ENCODE measurements at places on chromosomes 4 and X. TPM values are rescaled to one million over a fixed set of nuclear protein-coding genes. Genes with fewer than 3 reads are reported as not detected.
A peak's percentile ranks its signal among the peaks of the same experiment; 100 is the strongest.

DNA sequence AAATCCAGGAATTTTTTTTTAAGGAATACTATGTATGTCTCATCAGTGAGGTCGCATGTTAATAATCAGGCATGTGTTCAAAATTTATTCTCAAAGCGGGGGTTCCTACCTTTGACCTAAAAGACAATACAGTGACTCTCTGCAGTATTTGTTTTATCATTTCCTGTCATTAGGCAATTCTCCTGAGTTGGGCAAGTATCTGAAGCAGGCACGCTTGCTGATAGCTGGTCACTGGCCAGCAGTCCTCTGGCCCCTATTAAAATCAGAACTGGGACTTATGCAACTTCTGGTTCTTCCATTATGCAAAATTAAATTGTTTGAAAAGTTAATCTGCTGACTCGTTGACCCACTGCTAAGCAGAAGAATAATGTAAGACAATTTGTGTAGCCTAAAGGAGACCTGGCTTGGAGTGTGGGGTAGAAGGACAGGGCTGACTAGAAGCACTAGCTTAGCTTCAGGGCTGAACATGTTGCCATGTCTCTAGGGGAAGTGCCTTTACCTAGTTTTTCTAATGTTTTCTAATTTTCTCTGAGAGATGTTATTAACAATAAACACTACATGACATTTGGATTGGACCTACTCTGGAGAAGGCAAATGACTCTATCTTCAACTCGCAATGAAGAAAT lies 36.0 kb upstream of the GABRA2 start:
- no peak for DNase-seq

The ZFP42 gene
- not detected for total RNA-seq

The GRID2 gene
- not detected for total RNA-seq

GRCh38 chr4:102824398-102824797 lies 3.0 kb downstream of the UBE2D3 start:
- no peak for DNase-seq

The ARMCX6 gene
- total RNA-seq = 35.0 TPM

DNA sequence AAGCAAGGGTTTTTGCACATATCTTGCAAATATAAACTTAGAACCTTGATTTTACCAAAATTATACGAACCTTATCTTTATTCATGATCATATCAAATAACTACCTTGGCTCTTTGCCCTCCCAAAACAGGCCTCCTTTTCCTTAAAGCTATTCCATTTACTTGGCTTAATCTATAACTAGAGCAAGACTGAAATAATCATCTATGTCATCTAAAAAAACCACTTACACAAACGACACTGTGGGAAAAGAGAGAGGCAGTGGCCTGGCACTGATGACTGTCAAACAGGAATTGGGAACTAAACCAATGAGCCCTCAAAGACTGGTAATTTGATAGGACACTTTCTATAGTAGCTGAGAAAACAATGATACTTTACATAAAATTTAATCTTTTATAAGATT lies 11.7 kb upstream of the PTPN13 start:
- peak; percentile 11 for DNase-seq

The TIMM17B gene
- total RNA-seq = 96.8 TPM

GRCh38 chr4:42331914-42332368 lies 65.3 kb upstream of the SHISA3 start:
- DNase-seq = no peak

GRCh38 chr4:77092975-77093374 lies 17.2 kb upstream of the CCNI start:
- DNase-seq = no peak

GRCh38 chr4:74105656-74106280 lies 6.8 kb upstream of the CXCL2 start:
- DNase-seq = no peak

- no peak for DNase-seq
Observed at GRCh38 chr4:167614866-167615265, 380.6 kb upstream of the SPOCK3 start.

- no peak for DNase-seq
Observed at GRCh38 chrX:72027914-72028307, 103.8 kb downstream of the RTL5 start.

- no peak for DNase-seq
Observed at GRCh38 chrX:68086709-68087108, 346.6 kb downstream of the OPHN1 start.

- no peak for DNase-seq
Observed at GRCh38 chr4:176654565-176655216, 138.0 kb downstream of the VEGFC start.

DNA sequence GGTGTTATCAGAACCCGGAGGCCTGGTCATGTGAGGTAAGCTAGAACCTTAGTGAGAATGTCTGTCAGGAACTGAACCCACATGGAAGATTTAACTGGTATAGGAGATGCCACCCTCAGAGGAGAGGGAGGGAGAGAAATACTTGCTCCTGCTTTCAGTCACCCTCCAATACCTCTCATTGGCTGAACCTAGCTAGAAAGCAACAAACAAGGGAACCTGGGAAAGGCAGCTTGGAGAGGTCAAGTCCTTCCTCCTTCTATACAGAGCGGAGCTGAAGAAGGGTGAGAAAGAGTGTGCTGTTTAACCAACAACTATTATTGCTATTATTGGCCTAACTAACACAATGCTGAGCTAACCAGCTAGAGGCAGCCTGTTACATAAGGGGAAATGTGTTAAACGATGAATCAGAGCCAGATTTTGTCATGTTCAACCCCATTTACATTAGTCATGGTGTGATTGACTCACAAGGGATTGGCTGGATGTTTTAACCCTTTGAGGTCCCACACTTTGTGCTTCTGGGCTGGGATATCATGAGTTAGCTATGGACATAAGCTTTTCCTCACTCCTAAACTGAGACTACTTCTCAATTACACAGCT lies 96.5 kb upstream of the ESX1 start:
- peak; percentile 23 for DNase-seq

GRCh38 chr4:16636912-16637630 lies 261.4 kb downstream of the LDB2 start:
- no peak for DNase-seq

DNA sequence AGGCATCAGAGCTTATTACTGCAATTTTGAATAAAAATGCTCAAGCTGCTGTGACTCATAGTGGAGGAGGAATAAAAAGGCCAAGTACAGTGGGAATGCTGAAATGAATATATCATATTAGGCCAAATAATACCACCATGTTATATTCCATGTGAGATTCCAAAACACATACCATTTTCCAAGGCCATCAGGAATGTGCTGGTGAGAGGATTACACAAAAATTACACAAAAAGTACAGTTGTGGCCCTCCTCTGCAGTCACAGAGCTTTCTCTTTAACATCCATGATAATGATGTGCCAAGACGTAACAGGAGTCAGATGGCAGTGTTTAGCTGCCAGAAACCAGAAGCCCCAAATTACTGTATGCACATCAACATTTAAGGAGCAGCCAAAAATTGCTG lies 153.5 kb downstream of the PCDH18 start:
- no peak for DNase-seq

DNA sequence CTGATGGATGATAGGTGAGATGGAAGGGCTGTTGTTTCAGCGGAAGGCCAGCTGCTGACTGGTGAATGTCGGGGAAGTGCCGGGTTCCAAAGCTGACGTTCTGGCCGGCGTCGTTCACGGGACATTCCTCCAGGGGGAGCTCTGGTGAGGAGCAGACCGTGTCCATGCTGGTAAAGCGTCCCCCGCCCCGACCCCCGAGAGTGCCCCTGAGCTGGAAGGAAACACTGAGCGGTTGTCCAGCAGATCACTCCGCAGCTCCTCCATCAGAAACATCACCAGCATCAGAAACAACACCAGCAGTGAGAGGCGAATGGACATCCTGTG lies 18.6 kb upstream of the ADRA2C start:
- no peak for DNase-seq

GRCh38 chrX:111145878-111146277 lies 49.9 kb downstream of the PAK3 start:
- DNase-seq = no peak

GRCh38 chrX:10709276-10709675 lies 88.9 kb upstream of the MID1 start:
- DNase-seq = no peak

Data from Calu3 (cell line).